Stimulated activated CD4-positive, alpha-beta T cell treated with anti-CD3 and anti-CD28 coated beads, TNF-alpha, amount 100 ng/mL, for 4 hours (primary cell): ENCODE measurements at places on chromosomes 4 and X.

- DNase-seq = no peak
Measured at GRCh38 chr4:62543002-62543401, 1342.9 kb downstream of the ADGRL3 start.

DNA sequence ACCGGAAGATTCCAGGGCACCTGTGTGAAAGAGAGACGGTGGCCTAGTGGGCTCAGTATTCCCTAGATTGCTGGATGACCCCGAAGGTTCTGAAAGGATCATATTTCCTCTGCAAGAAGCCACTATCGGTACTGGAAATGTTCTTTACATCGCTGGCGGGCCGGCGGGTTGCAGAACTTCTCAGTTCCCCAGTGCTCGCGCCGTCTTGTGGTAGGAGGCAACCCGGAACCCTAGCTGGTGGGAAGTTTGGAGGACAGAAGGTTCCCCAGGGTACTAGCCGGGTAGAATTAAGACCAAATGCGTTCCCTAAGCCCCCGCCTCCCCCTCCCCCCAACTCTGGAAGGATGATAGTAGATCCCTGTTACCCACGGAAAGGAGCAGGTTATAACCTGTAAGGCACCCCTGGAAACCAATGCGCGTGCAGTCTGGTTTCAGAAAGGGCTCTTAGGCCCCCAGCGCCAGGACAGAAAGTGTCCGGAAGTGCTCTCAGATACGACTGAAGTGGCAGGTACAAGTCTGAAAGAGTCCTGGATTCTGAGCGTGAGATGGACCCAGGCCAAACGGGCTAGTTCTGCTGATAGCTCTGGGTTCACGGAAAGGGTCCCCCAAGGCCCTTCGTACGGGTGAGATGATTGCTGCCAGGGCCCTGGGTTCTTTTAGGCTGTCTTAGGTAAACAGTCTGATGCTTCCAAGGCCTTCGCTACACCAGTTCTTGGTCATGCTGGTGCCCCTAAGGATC, 61.7 kb upstream of the DCAF8L1 start:
- DNase-seq = no peak

GRCh38 chr4:2264481-2265041, 2.7 kb upstream of the MXD4 start:
- no peak for DNase-seq

GRCh38 chr4:183638436-183638835, 20.5 kb downstream of the RWDD4 start:
- DNase-seq = no peak

GRCh38 chr4:76607266-76607799, 172.3 kb downstream of the SHROOM3 start:
- no peak for DNase-seq
